Sigmoid colon (tissue), 7 donors: ENCODE measurements at places on chromosomes 12 and 14. TPM values are rescaled to one million over a fixed set of nuclear protein-coding genes. Genes with fewer than 3 reads are reported as not detected.

The GRIP1 gene
- 2.4 TPM for polyA plus RNA-seq

The SDR9C7 gene
- polyA plus RNA-seq, result not detected

The COCH gene
- polyA plus RNA-seq, result 1.6 TPM

The LALBA gene
- polyA plus RNA-seq, result not detected

The KLRC1 gene
- 1.3 TPM for polyA plus RNA-seq
